Stimulated activated CD8-positive, alpha-beta memory T cell treated with anti-CD3 and anti-CD28 coated beads, Interleukin-12 subunit alpha, Interleukin-12 subunit beta, amount 100 ng/mL, for 1 hour (primary cell): ENCODE measurements at places on chromosomes 4 and X.

DNA sequence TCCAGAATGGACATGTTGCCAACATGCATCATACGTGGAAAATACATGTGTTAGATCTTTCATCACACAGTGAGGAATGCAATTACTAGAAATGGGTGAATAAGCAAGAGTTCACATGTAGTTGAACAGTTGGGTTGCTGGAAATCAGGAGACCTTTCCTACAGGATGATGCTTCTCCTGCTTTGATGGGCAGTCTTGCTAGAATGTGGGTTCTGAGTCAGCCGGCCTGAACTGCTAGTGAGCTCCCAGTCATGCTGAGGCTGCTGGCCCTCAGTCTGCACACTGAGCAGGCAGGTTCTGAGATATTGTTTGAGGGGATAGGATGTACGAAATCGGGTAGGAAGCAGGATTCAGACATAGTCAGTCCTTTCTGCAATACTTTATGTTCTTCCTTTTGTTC is 20.2 kb downstream of the MSL3 start:
- no peak for DNase-seq

GRCh38 chr4:3461515-3462291 is 1.4 kb upstream of the DOK7 start:
- no peak for DNase-seq

- DNase-seq, result no peak
Observed at GRCh38 chr4:39814403-39815185, 116.7 kb downstream of the UBE2K start.

- DNase-seq, result no peak
Observed at GRCh38 chr4:3174371-3175338, 74.3 kb upstream of the MSANTD1 start.

GRCh38 chr4:169756971-169757574 is 671 bp downstream of the HPF1 start:
- DNase-seq, result no peak

- no peak for DNase-seq
Observed at GRCh38 chr4:129532573-129532972, 436.6 kb downstream of the C4orf33 start.

DNA sequence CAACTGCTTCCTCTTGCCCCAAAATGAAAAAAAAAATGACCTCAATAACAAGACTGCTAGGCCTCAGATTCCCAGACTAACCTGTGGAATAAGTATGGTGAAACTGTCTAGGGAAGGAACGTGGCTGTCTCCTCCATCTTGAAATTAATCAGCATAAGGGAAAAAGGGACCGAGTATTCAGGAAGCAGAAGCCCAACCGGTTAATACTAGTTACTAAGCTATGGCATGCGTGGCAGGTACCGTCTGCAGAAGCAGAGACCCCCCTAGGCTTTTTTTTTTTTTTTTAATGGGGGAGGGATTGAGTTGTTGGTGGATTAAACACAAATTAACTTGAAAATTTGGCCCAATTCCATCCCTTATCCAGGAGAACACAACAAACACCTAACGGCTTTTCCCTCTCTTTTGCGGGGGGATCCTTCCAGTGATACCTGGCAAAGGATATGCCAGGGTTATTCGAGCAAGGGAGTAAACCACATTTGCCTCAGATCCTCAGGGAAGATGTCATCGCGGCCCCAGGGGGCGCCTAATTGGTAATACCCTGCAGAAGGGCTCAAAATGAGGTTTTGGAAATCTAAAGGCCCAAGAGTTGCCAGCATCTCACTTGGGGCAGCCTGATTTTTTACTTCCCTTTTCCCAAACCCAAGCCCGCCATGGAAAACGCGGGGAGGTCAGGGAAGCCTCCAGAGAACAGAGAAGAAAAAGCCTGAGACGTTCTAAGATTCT is 893 bp downstream of the RLIM start:
- no peak for DNase-seq

GRCh38 chr4:2712261-2712842 is 43.8 kb downstream of the TNIP2 start:
- DNase-seq, result no peak

DNA sequence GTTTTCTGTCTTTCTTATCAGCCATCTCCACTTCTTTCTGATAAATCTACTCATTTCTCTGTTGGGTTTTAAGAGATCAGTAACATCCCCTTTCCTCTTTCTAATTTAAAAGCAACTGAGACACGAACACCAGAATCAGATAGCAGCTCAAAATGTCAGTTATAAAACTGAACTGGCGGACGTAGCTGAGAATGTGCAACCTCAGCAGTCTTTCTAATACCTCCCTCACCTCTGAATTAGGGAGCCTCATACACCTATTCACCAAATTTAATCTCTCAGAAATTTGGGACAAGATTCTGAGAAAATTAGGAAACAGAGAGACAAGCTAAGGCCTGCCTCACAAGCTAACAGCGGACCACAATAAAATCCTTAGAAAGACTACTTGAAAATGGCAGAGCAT is 52.0 kb upstream of the ACSL4 start:
- no peak for DNase-seq

- DNase-seq, result no peak
Observed at GRCh38 chr4:102493794-102494193, 7.4 kb upstream of the NFKB1 start.

DNA sequence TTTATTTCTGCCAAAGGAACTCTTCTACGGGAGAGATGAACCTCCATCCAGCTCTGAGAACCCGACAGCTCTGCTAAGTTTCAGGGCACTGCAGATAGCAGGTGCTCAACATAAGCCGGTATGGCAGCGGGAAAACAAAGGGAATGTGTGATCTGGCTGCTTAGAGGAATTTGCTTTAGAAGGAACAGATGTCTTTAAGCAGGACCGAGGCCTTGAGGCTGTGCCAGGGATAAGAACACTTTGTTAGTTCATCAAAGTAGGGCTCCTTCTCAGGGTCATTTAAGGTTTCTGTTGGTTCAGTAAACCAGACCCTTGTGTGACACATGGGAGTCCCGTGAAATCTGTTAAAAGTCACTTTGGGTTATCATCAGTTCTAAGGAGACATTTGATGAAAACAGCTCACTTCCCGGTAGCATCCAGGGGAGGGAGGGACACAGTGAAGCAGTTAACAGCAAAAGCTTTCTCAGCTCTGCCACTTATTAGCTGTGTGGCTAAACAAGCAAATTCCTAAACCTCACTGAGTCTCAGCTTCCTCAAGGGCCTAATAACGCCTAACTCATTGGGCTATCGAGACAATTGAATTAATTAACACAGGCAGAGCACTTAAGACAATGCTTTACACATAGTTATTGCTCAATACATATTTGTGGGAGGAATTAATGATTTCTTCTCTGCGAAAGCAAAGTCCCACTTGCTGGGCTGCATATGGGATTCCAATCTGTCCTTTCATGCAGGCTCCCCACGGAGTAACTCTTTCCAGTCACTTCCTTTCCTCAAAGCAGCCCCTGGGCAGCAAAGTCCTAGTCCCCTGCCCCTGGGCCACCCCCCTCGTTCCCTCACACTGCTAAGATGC is 2.9 kb upstream of the FTSJ1 start:
- no peak for DNase-seq

- no peak for DNase-seq
Observed at GRCh38 chrX:10722851-10723250, 102.5 kb upstream of the MID1 start.

DNA sequence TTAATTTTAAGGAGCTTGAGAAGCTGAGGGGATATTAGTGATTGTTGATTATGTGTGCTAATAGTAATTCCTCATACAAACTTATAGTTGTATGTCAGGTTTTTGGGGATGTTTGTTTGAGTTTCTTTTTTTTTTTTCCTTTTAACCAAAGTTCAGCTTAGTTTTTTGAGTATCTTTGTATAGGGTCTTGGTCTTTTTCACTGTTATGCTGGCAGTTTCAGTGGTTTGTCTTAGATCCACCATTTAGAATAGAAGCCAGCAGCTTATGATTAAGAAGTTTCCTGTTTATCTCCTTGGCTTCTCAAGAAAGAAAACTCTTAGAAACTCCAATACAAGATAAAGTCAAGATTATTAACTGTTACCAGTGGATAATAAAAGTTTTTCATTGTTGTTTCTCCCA is 16.1 kb downstream of the CPEB2 start:
- DNase-seq, result no peak

DNA sequence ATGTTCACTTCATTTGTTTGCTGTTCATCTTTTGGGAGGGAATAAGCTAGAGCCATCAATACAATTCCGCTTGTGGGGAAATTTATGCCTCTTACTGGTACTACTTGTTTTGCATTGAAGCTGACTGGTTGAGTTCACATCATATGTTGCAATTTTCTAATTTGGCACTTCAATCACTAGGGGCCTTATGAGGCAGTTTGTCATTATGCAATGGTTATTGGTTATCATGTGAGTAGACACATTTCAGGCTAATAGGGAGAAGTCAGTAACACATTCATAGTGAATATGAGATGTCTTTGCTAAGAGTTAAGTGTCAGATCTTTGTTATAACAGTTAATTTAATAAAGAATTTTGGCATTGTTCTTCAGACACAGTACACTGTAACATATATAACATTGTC is 5.0 kb downstream of the RPL36A start:
- no peak for DNase-seq

DNA sequence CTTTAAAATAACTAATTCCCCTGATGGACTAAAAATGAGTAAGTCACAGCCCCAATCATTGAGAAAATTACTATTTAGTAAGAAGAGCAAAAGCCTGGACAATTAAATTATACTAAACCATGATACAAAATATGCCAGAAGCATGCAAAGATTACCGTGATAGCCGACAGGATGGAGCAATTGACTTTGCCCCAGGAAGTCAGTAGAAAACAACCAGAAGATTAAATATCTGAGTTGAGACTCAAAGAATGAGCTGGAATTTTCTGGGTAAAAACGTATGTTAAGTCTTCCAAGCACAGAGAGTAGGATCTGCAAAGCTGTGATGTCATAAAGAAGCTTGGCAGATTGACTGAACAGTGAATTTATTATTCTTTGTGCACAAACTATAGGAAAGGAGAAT is 816.1 kb upstream of the TENM3 start:
- no peak for DNase-seq

DNA sequence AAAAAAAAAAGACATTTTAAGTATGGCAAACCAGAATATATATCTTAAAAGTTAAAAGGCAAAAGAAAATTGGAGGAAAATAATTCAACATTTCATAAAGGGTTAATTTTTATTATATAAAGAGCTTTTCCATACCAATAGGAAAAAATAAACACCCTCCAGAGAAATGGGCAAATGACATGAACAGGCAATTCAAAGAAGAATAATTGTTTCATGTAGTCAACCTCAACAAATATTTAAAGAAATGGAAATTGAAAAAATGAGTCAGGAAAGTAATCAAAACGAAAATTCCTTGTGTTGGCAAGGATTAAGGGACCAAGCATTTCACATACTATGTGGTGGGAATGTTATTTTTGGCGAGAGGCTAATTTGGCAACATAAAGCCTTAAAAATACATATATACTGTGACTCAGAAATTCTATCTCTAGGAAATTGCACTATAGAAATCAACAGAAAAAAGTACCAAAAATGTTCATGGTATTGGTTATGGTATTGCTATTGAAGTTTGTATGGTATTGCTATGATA is 87.6 kb downstream of the HAUS3 start:
- no peak for DNase-seq

DNA sequence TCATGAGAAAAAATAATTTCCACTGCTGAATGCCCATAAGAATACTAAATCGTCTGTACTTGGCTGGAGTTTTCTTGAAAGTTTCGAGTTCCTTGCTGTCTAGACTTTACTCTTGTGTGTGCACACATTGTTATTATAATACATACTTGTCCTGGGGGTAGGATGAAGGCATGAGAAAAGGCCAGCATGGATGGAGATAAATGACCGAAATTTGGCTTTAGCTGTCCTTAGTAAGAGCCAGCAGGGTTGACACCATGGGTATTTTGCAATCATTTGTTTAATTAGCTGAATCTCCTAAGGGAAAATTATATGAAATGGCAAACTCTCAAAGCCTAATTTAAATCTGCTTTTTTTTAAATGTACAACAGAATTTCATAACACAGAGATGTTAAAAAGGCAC is 641.6 kb downstream of the ADGRL3 start:
- no peak for DNase-seq

DNA sequence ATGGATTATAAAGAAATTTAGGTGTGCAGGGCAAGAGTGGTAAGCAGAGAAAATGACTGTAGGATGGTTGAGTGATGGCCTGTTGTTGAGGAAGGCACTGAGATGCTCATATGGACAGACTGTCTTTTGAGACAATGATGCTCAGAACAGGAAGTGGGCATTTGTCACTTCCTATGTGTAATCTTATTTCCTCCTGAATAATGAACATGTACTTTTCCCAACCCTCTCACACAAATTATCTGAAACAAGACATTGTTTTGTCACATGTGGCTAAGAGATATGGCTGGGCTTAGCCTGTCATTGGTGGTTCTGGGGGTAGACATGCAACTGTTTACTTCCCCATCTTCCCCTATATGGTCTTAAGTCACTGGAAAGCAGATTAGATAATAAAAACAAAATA is 240.5 kb downstream of the CFAP47 start:
- no peak for DNase-seq

DNA sequence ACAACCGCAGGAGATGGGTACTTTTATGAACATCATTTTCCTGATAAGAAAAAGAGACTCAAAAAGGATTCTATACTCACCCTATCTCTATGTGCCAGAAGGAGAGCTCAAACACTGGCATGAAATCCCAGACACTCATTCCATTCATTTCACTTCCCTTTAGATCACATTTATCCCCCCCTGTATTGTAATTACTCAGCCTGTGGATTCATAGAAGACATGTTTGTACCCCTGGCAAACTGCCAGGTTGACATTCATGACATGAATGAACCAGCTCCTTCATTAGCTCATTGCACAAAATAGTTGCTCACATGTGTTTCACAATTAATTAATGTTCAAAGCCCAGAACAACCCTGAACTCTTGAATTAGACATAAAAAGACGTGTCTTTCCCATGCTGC is 4.9 kb downstream of the SMR3A start:
- no peak for DNase-seq

GRCh38 chr4:122252584-122252983 is 100.5 kb downstream of the BLTP1 start:
- no peak for DNase-seq

DNA sequence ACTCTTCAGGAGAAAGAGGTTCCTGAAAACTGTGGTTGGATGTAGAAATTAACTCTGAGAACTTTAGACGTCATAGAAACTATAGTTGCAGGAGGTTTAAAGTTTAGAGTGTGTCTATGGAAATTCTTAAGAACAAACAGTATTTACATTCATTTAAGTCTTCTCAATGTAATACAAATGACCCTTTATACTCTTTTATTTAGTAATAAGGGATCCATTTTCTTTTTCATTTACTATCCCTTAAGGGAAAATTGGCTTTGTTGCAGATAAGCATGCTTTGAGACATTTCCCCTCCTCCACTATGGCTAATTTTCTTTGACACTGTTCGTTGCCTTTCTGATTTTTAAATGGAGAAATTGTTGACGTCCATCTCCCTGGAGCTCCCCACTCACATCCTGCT is 96.4 kb downstream of the POLA1 start:
- no peak for DNase-seq

GRCh38 chrX:69321006-69321655 is 155.9 kb upstream of the PJA1 start:
- DNase-seq, result no peak
